Coronary artery (tissue), 2 donors: ENCODE measurements at places on chromosomes 1 and 21.

GRCh38 chr1:92365378-92366039 lies 66.7 kb downstream of the RPAP2 start:
- no peak for DNase-seq

DNA sequence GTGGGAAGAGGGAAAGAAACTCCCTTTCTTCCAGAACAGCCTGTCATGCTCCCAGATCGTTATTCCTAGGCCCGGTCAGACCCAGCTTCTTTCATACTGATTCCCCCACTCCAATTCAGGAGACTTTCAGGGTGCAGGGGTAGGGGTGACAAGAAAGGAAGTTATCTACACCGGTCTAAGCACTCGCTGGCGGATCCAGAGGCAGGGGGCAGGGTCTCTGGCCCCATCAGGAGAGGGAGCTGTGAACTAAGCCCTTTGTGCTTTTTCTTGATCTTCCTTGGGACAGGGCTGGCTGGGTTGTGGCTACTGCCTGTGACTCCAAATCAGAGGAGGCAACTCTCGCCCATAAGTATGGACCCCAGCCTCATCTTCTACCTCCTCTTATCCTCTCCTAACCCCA lies 44.3 kb downstream of the NEK2 start:
- DNase-seq: no peak

GRCh38 chr1:4394366-4394765 lies 260.0 kb upstream of the AJAP1 start:
- no peak for DNase-seq

GRCh38 chr1:24077278-24077978 lies 34.5 kb downstream of the MYOM3 start:
- no peak for DNase-seq

DNA sequence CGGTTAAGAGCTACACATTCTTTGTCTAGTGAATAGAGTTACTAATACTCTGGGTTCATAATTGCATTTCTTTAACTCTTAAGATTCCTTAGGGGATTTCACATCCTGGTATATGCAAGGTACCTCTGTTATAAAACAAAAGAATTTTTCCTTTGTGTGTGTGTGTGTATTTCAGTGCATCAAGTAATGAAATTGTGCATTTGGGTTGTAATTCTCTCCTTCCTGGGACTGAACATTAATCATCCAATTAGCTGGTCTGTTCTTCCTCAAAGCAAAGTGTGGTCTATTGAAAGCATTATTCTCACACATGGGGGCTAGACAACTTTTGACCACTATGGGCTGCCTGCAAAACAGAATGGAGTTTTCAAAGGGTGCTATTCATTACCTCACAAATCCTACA lies 74.0 kb downstream of the ZC3H11B start:
- DNase-seq: no peak

- no peak for DNase-seq
Measured at GRCh38 chr21:20802201-20802600, 196.0 kb upstream of the NCAM2 start.

GRCh38 chr1:228341450-228341813 lies 65.2 kb downstream of the TRIM11 start:
- DNase-seq: no peak
